ENCODE measurements at places on chromosomes 3 and 15.

DNA sequence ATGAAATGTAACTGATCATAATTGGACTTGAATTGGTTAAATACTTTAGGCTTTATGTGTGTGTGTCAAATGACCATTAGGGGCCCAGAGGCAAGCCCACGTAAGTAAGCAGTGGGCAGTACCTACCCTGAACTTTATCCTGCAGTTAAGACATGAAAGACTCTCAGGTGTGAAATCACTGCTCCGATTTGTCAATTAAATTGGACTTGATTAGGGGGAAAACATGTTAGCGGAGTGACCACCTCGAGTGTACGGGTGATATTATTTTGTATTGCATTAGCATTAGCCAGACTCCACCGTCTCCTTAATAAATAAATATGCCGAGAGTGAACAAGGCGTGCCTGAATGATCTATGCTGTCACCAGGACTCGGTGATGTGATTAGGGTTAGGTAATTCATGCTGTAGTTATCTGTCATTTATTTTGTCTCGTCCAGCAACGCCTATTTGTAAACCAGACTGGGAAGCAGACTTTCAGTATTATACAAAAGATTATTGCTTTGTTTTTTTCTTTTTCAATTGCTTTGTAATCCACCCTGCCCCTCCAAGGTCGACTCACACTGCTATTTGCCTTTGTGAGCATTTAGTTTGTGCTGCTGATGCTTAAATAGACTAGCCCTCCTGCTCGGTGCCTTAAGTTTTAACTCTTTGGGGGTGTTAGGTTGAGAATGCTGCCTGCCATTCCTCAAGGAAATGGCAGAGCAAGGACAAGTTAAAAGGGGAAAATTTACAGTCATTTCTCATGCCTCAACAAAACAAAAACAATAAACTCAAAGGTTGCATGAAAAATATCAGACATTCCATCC, 1.8 kb downstream of the RBMS3 start:
- peak; percentile 59 for DNase-seq

GRCh38 chr3:190238871-190239270, 83.4 kb downstream of the CLDN1 start:
- no peak for DNase-seq

DNA sequence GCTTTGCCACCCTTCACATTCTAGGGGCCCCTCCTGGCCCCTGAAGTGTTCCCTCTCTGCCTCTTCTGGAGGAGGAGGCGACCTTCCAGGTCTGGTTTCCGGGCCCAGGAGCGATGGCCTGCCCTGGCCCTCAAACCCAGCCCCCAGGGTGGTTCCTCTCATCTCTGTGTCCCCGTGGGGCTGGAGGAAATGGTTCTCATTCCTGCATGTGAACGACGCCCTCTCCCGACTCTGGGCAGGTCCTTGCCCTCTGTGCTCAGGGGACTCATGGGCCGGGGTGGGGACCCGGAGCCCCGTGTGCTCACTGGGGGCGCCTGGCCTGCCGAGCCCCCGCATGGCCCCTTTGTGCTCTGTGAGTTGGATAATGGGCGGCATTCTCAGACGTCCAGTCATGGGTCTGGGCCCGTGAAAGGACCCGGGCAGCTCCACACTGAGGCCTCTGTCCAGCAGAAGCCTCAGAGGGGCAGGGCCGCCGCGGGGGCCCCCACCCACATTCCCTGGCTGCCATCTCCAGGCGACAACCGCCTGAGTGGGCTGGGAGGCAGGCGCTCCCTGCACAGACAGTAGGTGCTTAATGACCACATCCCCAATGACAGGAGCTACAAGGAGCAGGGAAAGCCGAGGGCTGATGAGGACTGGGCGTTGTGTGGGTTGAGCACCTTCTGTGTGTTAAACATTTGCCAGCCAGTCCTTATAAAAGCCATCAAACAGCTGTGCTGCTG, 5.5 kb upstream of the PLXND1 start:
- peak; percentile 62 for DNase-seq

- DNase-seq, result no peak
Measured at GRCh38 chr3:122975924-122976293, 51.7 kb downstream of the SEMA5B start.

All from fibroblast of upper back skin (primary cell).